ENCODE measurements at places on chromosomes 13 and 19.

- DNase-seq, result peak; percentile 97
Observed at GRCh38 chr19:48899781-48900476, at the start of gene NUCB1. Gene NUCB1 (plus strand): TSS chr19:48900312. CDS start chr19:48900797, 485 bp downstream.

- DNase-seq, result no peak
Observed at GRCh38 chr19:46726551-46726950, 9.6 kb upstream of the PRKD2 start.

- no peak for DNase-seq
Observed at GRCh38 chr13:34000955-34001354, 183.0 kb downstream of the RFC3 start.

- DNase-seq, result no peak
Observed at GRCh38 chr13:85009447-85009846, 789.8 kb downstream of the SLITRK6 start.
